ENCODE measurements at places on chromosomes 7 and 10.

- DNase-seq: no peak
These were observed 30.2 kb downstream of the CALD1 start for GRCh38 chr7:134809616-134810015.

- no peak for DNase-seq
These were observed 886 bp downstream of the NSUN6 start for GRCh38 chr10:18650404-18650997.

DNA sequence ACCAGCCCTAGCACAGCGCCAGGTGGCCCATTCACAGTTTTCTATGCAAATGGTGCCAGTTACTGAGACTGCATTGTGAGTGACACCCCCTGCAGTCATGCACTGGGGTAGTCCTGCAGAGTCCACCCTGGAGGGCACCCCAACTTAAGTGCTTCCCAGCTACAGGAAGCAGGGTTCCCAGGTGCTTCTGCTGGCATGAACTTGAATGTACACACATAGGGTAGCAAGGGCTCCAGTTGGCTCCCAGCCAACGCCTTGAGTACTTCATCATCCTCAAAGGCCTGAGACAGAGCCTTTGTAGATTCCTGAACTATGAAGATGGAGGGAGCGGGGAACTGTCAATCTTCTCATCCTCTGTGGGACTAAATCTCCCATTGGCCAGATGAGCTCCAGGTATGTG is 11.5 kb upstream of the NPFFR1 start:
- DNase-seq: no peak

DNA sequence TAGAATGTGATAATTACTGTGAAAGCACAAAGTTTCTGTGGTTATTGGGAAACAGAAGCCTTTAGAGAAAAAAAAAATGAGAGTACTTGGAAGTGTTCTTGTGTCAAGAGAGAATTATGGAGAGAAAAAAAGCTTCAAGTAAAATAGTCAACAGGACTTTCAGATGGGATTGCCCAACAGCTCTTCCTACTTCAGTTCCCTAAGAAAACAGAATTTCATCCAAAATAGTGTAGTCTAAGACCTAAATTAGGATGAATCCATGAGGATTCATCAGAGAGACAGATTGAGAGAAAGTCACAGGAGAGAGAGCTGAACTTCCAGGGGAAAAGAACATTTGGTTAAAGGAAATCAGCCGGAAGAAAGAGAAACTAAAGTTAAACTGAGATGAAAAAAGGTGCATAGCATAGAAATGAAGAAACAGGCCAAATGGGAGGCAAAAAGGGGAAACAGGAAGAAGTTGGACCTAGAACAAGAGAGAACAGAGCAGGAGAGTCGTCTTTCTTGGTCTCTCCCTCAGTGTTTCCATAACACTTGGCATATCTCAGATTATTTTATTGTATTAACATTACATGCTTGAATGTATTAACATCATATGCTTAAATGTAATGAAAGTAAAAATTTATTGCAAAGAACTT is 2.5 kb downstream of the SCIN start:
- no peak for DNase-seq

GRCh38 chr7:92626281-92626809 is 36.2 kb upstream of the FAM133B start:
- no peak for DNase-seq

DNA sequence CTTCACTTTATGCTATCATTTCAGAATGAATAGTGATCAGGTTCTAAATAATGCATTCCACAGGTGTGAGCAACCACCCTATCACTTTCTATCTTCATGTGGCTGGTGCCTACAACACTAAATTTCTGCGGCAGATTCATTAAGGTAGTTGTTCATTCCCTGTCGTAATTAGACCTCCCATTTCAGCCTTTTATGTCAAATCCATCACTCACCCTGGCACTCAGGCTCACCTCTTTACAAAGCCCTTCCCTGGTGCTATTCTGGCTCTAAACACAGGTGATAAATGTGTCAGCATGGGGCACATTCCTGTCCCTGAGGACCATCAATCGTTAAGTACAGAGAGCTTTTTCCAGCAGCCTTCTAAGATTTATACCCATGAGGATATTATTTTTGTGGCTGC is 300.0 kb upstream of the C7orf33 start:
- no peak for DNase-seq

GRCh38 chr7:148882192-148882591 is 1.9 kb downstream of the EZH2 start:
- no peak for DNase-seq

GRCh38 chr10:96341219-96342182 is 17.3 kb downstream of the OPALIN start:
- no peak for DNase-seq

DNA sequence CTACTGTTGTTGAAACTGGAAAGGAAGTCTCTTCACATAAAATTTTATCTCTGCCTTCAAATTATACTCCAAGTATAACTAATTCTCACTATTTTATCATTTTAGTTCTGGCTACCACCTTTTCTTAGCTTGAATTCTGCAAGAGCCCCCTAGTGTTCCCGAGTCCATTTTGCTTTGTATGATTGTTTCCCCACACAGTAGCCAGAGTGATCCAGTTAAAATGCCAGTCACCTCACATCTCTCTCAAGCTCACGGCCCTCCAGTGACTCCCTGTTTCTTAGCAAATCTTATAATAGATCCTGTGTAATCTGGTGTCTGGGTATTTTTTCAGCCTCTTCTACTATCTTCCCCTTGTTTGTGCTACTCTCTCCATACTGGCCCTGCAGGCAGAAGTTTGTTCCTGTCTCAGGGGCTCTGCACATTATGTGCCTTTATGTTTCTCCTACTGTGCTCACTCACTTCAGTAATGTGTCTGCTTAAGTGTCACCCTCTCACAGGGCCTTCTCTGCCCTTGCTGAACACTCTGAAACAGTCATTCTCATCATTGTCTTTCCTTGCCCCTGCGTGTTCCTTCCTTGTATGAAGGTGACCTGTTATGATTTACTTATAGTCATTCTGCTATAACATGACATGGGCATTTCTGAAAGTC is 8.9 kb downstream of the WAC start:
- DNase-seq: no peak

DNA sequence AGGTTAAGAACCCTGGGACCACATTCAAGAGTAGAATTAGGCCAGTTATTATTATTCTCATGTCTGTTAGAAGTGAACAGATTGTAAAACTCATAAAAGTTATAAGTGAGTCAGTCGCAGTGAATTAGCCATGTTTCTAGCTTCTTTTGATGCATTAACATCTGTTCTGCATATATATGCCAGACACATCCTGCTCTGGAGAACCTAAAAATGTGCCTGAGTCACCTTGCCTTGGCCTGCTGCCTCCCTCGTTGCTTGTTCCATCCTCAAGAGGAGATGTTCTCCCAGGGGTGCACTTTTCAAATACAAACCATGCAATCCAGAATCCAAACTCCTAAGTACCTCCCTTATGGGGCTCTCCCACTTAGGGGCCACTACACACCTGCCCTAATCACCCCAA is 14.8 kb downstream of the TSPAN12 start:
- no peak for DNase-seq

GRCh38 chr10:13352519-13352918 is 4.4 kb upstream of the SEPHS1 start:
- DNase-seq: no peak

- no peak for DNase-seq
These were observed 8.8 kb downstream of the PARP12 start for GRCh38 chr7:140053812-140054539.

DNA sequence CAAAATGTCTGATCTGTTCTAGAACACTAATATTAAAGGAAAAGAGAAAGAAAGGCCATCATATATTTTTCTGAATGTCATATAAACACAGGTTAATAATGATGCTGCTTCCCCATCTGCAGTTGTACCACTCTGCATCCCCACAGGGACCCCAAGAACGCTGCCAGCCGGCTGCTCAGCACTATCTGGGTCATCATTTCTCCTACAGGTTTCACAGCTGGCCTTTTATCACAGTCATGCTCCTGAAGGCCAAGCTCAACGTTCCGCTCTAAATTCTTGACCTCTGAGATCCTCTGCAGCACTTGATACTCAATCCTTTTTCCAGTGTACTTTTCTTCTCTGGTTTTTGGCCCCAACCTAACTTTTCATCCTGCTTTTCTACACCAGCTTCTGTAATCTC is 4.8 kb downstream of the IDI1 start:
- no peak for DNase-seq

GRCh38 chr7:25735674-25736242 is 416.2 kb upstream of the NFE2L3 start:
- DNase-seq: no peak

GRCh38 chr7:44057181-44057848 is 8.1 kb downstream of the PGAM2 start:
- DNase-seq: no peak

DNA sequence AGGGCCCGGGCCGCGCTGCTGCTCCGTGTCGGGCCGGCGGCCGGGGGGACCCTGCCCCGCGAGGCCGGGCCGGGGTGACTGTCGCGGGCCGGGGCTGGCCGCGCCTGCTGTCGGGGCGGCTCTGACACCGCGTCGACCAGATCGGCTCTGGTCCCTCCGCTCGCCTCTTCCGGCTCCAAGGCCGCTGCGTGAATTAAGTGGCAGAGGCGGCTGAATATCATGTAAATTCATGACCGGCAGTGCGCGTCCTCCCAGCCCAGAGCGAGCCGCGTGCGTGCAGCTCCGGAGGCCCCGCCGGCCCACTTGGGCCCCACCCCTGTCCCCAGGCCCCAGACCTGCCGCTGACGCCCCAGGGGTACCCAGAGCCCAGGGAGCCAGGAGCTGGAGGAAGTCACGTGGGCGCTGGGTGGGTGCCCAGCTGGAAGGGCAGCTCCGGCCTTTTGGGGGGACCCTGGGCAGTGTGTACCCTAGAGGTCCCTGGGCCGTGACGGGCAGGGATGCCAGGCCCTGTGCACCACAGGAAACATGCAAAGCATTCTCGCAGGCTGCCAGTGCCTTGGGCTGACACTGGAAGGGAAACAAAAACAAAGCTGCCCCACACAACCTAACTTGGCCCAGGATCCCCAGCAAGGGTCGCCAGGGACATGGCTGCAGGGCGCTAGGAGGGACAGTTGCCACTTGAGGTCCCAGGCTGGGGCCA is 584.0 kb upstream of the MKI67 start:
- no peak for DNase-seq

DNA sequence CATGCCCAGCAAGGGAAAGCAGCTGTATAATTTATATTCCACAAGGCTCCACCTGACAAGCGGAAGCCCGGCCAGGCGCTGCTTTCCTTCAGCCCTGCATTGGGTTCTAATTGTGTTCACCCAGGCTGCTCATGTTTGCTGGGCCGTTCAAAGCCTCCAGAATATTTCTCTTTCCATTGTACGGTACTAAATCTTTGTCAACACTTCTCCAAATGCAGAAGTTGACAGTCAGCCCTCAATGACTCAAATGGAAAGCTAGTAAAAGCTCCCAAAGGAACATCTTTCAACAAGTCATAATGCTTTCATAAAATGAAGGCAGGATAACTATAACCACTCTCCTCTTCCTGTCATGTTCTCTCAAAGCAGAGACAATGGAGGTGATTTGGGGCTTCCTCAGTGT is 17.8 kb upstream of the CPXM2 start:
- no peak for DNase-seq

DNA sequence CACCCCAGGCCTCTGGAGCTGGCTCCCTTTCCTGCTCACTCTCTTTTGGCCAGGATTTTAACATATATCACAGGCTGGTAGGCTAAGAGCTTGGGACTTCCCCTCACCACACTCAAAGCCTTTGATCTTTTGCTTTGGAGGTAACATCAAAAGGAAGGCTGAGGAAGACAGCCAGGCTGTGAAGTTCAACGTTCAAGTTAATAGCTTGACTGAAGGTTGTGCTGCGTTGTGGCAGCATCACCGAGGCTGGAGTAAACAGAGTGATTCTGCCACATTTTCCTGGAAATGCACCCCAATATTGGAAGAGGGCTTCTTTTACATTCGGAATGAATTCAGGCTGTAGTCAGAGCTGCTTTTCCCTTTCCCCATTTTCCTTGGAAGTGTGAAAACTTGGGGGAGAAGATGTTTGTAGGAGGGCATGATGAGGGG is 57.3 kb downstream of the TCF7L2 start:
- no peak for DNase-seq

- DNase-seq: no peak
These were observed 582.1 kb upstream of the DPP6 start for GRCh38 chr7:153470004-153470671.

DNA sequence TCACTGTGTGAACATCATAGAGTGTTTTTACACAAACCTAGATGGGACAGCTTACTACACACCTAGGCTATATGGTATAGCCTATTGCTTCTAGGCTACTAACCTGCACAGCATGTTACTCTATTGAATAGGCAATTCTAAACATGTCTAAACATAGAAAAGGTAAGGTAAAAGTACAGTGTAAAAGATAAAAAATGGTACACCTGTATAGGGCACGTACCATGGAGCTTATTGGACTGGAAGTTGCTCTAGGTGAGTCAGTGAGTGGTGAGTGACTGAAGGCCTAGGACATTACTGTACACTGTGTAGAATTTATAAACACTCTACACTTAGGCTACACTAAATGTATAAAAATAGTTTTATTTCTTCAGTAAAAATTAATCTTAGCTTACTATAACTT is 182.0 kb upstream of the THSD7A start:
- no peak for DNase-seq

DNA sequence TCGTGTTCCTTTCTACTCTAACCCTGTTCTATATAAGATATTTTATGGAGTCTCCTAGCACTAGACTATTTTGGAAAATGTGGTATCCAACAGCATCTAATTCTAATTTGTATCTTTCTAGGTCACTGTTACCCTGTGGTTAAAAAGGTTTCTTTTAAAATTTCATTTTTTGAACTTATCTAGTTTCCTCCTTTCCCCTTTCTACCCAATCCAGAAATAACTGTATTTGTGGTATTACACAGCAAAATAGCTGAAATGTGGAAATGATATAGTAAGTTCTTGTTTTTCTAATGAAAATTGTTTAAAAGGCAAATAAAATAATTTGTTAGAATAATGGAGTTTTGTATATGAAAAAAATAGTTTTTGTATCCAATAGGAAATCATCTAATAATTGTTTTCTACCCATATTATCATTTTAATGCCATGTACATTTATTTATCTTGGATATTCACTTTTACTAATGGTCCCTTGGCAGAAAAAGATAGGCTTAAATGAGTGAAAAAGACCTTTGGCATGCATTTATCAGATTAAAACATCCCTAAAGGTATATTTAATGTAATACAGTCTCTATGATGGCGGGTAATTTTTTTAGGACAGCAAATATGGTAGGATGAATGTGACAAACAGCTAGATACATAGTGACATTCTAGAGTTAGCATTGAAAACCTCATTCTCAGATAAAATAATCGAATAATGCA is 175.5 kb upstream of the PLXDC2 start:
- DNase-seq: no peak

All from NCI-H1092 (cell line).